CD4-positive, CD25-positive, alpha-beta regulatory T cell (primary cell): ENCODE measurements at places on chromosomes 5 and 9.

DNA sequence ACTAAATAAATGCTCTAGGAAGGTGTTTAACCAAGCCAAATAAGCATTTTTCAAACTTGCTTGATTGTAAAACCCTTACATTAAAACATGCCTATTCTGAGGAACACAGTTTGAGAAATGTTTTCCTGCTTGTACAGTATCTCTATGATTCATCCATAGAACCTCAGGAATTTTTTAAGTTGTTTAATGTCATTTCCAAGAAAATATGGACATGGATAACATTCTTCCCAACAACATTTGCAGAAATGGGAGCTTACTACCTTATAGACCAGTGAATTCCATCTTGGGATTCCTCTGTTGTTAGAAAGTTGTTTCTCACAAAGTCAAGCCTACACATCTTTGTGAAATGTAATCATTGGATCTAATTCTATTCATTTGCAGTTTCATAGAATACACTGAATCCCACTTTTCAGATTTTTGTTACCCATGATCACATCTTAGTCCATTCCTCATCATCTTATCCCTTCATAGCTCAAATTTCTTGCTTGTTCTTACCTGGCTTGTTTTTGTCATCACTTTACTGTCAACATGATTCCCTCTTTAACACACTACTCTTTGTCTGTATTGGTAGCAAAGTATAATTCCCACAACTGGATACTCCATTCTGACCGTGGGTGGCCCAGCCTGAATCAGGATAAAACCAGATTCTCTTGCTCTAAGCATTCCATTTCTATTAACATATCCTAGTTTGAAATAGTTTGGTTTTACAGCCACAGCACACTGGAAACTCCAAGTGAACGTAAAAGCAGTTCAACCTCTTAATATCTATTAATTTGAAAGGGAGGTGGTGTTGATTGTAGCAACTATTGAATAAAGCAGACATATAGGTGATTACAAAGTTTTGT is 49.4 kb upstream of the PAPPA start:
- no peak for DNase-seq

DNA sequence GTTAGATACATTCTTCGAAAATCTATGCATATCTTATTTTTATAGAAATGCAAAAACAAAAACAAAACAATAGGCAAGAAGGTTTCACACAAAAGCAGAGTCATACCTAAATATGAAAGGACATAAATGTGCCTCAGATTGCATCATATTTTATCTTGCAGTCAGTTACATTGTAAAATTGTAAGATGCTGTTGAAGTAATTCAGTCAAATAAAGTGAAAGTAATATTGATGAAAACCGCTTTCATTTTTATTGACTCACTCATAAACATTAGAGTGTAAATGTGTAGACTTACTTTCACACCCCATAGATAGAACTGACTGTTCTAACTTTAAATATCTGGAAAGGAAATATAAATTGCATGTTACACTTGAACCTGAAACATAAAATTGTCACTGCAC is 931.5 kb upstream of the NUDT12 start:
- no peak for DNase-seq

DNA sequence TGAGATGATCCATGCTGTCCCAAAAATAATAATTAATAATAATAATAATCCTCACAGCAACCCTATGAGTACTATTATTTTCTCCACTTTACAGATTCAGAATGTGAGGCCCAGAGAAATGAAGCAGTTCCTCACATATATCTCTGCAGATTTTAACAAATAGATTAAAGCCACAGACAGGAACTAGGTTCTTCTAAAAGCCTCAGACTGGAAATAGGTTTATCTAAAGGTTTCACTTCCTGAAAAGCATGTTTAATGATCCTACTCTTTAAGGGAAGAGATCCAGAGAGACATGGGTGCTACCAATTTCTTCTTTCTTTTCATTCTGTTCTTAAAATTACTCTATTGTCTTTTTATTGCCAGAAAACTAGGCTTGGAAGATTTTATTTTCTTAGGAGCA is 1079.4 kb upstream of the COX7C start:
- DNase-seq = no peak

- DNase-seq = no peak
Measured at GRCh38 chr9:135239100-135239768, 151.8 kb downstream of the OLFM1 start.

DNA sequence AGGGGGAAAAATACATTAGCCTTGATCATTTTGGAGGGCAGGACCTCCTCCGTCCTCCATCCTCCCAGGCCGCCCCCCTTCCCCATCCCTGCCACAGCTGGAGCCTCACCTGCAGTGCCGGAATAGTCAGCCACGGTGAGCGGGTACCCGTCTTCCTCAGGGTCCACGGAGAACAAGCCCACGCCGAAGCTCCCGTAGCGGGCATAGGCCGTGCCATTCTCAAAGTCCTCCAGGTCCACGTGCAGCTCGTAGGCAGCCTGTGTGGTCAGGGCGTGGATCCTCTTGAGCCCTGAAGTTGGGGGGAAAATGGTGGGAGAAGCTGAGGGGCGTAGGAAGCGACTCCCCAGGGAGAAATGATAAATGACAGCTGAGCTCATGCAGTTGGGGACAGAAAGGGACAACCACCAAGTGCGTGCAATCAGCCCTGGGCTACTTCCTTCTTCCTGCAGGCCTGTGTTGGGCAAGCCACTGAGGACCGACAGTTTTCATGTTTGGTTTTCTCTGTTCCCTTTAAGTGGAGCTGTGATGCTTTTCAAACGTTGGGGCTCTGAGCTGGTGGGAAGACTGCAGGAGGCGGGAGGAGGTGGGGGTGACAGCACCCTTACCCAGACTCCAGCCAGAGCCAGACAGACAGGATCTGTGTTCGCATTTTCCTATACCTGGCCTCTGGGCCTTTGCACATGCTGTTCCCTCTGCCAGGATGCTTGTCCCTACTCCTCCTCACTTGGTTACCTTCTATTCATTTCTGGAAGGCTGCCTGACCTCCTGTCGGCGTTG is 8.7 kb upstream of the QRFP start:
- DNase-seq = no peak
